Stimulated activated CD4-positive, alpha-beta T cell treated with anti-CD3 and anti-CD28 coated beads, Interleukin-4, amount 100 ng/mL, for 4 hours (primary cell): ENCODE measurements at places on chromosomes 3 and 15.

- DNase-seq: peak; percentile 20
Observed at GRCh38 chr3:58074997-58075396, 66.8 kb downstream of the FLNB start.

GRCh38 chr15:99504823-99505551 lies 60.8 kb upstream of the MEF2A start:
- DNase-seq: no peak

- no peak for DNase-seq
Observed at GRCh38 chr3:146709969-146710368, 104.8 kb upstream of the PLSCR5 start.

DNA sequence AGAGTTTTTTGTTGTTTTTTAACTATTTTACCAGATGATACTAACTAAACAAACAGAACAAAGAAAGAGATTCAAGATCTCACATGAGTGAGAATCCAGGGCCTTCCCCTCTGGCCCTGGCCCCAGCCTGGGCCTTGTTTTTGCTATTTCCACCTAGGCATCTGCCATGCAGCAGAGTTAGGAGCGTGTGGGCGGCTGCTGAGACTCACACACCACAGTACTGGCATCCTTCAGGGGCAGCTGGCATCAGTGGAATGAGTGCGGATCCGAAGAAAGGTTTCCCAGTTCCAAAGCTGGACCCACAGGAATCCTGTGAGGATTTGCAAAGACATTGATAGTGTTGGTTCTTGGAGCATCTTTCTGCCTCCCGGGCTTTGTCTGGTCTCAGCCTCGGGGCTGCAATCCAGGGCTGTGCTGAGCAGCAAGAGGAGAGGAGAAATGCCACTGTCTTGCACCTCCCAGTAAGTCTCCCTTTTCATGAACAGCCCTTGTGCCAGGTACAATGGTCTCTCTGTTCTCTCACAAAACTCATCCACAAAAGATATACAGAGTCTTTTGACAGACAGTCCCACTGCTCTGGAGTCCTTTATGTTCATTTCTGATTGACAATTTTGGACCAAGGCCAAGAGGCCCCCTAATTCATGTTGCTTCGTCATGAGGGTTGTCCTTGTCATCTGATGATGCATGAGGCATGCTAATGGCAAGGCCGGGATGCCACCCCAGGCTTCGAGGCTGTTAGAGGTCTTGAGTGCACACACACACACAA lies 46.6 kb downstream of the APH1B start:
- DNase-seq: no peak

- DNase-seq: no peak
Observed at GRCh38 chr3:57746156-57747010, 9.7 kb upstream of the SLMAP start.

DNA sequence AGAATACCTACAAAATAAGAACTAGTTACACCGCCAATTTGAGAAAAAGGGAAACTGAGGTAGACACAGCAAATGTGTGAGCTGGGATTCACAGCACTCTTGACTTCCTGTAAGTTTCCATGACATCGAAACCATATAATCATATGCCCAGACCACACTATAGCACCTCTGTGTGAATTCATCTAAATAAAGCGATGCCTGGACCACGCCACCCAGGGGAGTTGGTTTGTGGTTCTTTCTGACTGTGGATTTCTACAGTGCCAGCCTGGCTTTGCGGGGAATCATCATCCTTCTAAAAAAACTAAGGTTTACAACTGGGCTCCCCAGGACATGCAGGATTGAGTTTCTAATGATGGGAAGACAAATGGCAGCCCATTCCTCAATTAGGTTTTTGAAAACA lies 23.5 kb upstream of the CA12 start:
- DNase-seq: no peak
